ENCODE measurements at places on chromosomes 4 and X. TPM values are rescaled to one million over a fixed set of nuclear protein-coding genes. Genes with fewer than 3 reads are reported as not detected.

DNA sequence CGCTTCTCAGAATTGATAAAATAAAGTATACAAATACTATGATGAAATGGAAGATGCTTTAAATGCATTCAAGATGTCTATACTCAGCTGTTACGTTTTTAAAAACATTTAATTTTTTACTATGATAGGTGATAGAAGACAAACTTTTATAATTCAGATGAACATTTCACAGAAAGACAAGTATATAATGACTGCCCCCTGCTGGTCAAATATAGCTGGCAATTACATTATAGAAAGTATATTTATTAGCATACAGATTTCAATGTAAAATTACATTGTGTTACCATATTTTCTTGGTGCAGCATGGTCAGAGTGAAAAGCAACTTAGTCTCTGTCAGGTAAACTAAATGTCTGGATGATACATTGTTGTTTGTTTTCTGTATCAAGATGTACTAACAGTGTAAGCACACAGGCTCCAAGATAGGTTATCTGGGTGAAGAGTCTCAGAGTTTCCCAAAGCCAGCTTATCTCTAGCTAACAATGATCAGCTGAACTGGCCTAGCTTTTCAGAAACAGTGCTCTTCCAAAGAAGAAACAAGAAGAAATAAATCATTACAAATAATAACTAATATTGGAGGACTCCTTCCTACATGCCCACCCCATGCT, 54.1 kb downstream of the SRPX start:
- DNase-seq = no peak

DNA sequence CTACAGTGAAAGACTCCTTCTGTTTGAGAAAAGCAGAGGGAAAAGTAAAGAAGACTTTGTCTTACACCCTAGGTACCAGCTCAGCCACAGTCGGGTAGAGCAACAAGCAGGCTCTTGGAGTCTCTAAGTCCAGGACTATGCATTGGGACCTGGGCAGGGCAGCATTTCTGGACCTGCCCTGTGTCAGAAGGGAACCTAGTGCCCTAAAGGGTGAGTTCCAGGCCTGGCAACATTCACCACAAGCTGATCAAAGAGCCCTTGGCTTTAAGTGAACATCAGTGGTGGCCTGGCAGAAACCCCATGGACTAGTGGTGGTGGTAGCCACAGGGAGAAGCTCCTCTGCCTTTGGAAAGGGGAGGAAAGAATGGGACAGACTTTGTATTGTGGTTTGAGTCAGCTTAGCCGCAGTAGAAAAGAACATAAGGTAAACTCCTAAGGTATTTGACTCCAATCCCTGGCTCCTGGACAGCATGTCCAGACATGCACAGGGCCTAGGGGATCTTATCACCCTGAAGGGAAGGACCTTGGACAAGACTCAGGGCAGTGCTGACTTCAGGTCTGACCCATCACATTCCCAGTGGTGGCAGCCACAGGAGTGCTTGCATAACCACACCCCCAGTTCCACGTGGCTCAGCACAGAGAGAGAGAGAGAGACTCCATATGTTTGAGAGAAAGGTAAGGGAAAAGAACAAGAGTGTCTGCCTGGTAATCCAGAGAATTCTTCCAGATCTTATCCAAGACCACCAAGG, 32.6 kb downstream of the CCDC158 start:
- DNase-seq = no peak

DNA sequence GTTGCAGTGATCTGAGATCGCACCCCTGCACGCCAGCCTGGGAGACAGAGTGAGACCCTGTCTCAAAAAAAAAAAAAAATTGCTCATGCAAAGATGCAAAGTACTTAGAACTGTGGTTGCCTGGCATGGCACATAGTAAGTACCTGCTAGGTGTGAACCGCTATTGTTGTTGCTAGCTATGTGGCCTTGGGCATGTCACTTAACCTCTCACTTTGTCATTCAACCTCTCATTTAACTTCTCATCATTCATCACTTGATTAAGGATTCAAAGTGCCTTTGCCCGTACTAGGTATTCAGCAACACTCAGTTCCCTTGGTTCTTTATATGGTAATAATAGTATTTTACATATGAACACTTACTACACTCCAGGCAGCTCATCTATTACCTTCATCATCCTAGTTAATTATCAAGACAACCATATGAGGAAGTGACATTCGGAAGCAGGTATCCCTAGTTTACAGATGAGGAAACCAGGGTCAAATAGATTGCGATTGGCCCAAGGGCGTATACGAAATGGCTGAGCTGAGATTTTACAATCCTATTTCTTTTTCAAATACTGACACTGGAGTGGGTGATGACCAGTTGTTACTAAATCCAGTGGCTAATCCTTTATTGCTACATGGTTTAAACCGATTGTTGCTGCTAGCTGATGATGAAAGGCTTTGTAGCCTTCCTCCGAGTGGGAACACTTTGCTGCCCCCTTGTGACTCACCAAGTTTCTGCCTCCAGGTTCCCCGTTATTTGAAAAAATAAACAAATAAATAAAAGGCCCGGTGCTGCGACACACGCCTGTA, 28.8 kb upstream of the SOWAHD start:
- peak; percentile 59 for DNase-seq

DNA sequence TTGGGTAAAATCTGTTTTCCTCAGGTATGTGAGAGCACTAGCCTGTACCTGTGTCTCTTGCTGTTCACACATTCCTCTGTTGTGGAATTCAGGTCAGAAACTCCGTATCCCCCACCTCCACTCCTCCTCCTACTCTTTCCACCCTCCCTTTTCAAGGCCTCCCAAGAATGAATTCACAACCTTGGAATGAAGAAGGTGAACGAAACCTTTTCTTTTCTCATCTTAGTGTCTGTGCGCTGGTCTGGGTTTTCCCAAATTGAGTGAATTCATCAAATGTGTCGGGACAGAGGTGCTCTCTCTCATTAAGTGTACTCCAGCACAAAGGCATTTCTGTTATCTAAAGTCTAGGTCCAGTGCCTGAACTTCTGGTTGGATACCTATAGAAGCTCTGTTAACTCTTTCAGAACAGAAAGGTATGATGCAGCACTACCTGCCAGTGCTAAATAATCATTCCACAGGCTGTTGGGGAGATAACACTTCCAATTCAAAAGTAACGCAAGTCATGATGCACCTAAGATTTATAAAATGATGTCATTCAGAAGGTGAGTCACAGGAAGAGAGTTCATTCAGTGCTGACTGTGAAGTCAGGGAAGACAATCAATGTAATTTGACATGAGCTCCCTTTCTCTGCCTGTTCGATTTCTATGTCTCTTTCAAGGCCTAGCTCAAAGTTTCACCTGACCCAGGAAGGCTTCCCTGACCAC, 41.9 kb downstream of the COL4A6 start:
- no peak for DNase-seq

DNA sequence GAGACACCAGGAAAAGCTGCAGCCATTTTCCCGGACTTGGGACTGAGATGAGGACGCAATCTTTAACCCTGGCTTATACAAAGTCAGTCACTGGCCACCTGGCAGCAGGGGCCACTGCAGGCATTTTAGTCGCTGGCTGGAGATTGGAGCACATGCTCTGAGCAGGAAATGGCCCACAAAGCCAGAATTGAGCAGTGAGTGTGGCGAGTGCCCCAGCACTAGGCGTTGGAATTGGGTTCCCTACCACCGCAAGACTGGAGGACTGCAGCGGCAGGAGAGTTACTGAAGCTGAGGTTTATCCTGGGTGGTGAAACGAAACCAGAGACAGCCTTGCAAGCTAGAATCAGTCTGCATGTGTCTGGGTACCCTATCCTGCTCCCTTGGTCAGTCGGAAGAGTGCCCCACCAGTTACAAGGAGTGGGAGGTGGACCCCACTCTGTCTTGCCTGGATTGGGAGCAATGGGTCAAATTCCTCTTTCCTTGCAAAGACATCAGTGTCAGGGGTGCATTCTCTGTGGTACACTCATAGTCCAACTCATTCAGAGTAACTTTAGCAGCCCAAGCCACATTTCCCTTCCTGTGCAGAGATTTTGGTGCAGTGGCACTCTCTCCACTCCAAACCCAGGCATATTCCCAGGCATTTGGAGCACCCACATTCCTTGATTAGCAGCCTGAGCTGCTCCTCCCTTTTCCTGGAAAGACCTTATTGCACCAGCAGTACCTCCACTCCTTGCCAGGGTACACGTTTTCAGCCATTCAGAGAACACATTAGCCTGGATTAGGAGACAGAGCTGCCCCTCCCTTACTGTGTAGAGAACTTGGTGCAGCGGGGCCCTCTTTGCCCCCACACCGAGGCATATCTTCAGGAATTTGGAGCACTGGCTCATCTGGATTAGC, 36.7 kb upstream of the PLK4 start:
- no peak for DNase-seq

GRCh38 chr4:93437991-93438390, 390.6 kb upstream of the ATOH1 start:
- DNase-seq = no peak

DNA sequence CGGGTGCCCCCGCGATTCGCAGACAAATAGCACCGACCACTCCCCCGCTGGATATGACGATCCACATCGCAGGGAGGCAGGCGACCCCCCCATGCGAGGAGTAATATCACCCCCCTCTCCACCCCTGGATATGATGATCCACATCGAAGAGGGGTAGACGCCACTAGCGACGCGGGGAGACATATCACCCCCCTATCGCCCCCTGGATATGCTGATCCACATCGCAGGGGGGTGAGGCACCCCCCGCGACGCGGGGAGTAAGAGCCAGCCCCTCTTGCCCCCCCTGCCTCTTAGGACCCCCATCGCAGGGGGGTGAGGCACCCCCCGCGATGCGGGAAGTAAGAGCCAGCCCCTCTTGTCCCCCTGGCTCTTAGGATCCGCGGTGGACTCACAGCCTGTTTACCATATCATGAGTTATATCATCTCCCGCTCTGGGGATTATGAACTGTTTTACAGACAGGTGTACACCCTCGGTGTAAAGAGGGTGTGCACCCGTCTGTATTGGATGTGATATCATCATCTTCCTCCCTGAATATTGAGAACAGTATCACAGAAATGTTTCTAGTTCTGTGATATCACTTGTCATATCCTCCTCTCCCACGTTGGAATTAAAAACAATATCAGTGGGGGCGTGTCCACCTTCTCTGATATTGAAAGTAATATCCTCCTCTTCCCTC, 22.7 kb upstream of the DRD5 start:
- no peak for DNase-seq

DNA sequence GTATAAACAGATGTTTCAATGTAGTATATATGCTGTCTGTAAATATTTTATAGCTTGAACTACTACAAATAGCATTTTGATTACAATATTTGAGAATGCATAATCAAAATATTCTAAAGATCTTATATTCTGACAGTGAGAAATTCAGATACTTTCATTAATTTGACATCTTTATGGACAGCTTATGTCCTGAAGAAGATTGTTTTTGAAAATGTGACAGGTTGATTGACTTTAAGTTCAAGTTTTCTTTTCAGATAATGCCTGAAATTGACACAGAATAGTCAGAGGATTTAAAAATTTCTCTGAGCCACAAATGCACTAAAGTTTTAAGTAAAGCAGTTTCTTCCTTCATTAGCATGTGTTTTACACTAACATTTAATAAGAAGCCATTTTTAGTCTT, 799.8 kb downstream of the CCSER1 start:
- DNase-seq = no peak

- DNase-seq = no peak
Measured at GRCh38 chr4:165692082-165692481, 181.0 kb upstream of the TLL1 start.

The COL4A6 gene
- polyA plus RNA-seq = 2.9 TPM

The ETDB gene
- not detected for polyA plus RNA-seq

The KLB gene
- 0.18 TPM for polyA plus RNA-seq

The CFP gene
- 1.2 TPM for polyA plus RNA-seq

The ASMT gene
- not detected for polyA plus RNA-seq
